ENCODE measurements at places on chromosomes 12 and 14.

DNA sequence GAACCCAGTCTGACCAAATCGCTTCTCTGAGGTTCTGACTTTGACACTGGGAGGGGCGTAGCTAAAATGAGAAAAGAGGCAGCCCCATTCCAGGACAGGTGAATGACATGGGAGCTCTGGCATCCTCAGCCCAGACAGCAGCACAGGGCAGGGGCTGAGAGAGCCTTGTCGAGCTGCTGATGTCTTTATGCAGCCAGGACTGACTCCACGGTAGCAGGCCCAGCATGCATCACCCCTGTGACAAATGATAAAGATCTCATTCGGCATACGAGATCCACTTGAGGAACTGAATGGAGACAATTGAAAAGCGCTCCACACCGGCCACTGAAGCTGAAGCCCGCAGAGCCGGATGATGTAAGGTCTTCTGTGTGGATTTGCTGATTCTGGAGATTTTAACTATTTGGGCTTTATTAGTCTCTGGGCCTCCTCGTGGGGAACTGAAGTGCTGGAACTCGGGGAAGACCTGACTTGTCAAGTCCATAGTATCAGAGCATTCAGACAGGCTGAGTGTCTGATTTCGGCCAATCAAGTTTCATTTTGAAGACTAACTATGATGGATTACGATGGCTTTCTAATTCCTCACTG is 56.9 kb upstream of the MAP1LC3B2 start:
- no peak for DNase-seq

GRCh38 chr12:32051511-32052211 is 55.0 kb upstream of the BICD1 start:
- no peak for DNase-seq

DNA sequence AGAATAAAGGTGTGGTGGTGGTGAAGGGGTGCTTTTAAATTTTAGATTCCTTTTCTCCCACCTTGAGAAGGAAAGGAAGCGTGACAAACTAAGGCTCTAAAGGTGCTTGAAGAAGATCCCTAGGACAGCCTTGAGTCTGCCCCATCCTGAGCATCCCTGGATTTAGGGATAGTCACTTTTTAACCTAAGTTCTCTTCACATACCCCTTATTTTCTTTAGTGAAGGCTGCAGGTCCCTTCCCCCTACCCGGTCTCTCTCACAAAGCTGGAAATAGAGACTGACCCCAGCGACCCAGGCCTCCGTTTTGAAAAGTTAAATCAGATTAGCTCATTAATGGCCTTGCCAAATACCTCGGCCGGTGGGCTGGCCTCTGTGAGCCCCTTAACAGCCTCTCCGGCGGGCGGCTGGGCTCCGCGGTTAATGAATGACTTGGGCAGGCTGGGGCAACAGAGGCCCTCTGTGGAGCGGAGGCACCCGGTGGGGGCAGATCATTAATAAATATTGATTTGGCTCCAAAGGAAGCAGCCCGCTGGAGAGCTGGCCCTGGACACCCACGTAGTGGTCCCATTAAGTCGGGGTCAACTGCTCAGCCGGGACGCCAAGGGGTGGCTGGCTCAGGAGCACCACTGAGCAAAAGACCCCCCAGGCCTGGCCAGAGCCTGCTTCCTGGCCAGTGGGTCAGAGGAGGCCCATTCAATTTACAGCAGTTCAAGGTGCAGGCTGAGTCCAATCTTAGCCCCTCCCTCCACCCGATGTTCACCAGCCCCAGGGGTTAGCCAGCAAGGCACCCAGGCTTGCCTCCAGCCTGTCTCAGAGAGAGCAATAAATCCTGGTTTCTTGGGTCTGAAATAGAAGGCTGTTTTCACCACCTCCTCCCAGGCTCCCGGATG is 31.8 kb downstream of the PAH start:
- DNase-seq: no peak

DNA sequence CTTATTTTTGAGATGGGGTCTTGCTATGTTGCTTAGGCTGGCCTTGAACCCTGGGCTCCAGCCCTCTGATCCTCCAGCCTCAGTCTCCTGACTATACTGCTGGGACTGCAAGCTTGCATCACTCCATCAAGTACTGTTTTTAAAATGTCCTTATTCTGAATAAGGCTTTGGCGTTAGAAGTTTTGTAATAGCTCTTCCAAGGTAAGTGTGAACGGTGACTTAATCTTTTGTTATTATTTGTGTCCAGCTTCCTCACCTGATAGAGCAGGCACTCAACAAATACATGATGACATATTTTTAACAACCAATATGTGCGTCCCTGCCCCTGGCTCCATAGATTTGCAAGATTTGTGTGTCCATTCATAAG is 1.4 kb downstream of the C1RL start:
- no peak for DNase-seq

DNA sequence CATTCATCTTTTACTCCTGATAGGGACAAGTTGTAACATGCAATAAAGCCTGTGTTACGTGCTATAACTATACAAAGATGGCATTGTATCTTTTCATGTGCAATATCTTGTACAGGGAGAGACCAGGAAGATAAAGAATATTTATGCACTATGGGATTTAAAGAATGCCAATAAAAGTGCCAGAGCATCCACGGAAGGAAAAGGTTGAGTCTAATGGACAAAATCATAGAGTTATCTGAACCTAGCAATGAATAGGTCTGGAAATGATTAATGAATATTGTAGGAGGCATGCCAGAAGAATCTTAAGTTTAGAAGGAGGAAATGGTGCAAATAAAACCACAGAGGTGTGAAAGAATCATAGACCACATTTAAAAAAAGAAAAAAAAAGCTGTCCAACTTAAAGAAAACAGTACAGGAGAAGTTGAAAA is 263.9 kb downstream of the KCNC2 start:
- no peak for DNase-seq

GRCh38 chr14:86788224-86788623 is 1204.8 kb downstream of the GALC start:
- no peak for DNase-seq

GRCh38 chr12:90233168-90234100 is 524.8 kb upstream of the ATP2B1 start:
- DNase-seq: no peak

DNA sequence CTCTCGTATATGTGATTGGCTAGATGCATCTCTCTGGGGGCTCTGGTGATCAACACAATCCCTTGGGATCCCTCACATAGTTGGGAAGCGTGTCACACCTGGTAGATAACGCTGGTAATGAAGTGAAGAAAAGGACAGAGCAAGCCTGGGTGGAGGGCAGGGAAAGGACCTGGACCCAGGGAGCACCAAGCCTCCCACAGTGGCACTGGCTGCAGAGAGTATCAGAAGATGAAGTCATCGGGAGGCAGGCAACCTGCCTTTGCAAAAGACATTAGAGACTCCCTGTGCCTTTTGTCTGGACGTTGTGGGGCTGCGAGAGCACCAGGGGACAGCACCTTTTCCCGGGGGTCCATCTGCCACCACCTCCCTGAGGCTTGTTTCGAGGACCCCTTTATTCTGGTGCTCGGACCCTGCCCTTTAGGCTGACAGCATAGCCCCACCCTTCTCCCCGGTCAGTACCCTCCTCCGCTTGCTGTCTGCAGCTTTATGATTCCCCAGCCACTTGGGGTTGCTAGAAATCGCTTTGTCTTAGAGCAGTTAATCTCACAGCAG is 116.4 kb downstream of the EML1 start:
- DNase-seq: no peak

- DNase-seq: no peak
Observed at GRCh38 chr14:103185051-103186029, 62.1 kb downstream of the TNFAIP2 start.

DNA sequence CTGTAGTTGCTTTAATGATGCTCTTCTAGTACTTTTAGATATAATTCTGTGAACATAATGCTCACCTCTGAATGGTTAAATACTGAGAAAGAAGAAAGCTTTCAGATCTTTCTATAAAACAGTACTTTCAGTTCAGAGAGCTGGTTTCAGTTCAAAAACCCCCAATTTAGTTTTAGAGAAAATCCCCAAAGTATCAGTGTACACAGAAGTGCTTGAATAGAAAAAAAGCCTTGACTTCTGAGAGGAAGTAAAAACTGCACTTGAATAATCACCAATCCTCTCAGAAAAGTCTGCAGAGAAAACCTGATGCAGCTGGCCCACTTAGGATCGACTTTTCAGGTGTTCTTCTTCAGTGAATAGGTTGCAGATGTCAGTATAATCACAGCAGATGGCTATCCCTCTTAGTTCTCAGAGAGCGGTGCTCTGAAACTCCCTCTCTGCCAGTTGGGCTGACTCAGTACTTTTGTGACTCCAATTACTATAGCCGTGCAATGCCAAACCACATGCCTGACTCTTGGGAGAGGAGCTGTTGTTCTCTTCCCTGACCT is 616.3 kb downstream of the LRFN5 start:
- DNase-seq: no peak

- DNase-seq: no peak
Observed at GRCh38 chr14:60303745-60304144, 54.7 kb downstream of the PPM1A start.

DNA sequence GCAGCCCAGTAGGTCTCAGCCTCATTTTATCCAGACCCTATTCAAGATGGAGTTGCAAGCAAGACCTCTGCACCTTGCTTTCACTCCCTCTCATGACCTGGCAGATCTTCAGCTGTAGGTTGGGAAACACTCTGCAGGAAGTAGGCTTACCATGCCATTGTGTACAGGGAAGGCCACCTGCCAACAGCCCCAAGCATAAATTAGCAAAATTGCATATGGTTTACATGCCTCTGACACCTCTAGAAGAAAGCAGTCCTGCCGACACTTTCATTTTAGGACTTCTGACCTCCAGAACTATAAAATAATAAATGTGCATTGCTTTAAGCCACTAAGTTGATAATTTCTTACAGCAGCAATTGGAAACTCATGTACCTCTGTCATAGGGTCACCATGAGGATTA is 96.9 kb downstream of the SLC15A4 start:
- no peak for DNase-seq

GRCh38 chr12:77777274-77777673 is 53.4 kb upstream of the NAV3 start:
- DNase-seq: no peak

DNA sequence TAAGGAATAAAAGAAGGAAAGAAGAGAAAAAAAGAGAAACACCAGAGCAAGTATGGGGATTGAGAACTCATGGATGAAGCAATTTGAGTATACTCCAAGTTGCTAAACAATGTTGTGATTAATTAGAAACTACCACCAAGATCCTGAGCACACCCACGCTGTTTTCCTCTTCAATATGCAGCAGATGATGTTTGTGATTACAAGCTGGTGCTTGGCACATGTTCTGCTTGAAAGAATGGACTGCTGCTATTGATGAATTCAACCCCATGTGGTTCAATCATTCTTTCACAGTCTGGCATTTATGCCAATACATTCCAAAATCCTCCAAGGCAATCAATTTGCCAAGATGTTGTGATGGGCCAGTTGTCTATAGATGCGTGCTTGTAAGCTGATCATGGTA is 146.8 kb downstream of the SLC2A13 start:
- no peak for DNase-seq

- no peak for DNase-seq
Observed at GRCh38 chr12:22266101-22266500, 68.4 kb downstream of the ST8SIA1 start.

- DNase-seq: no peak
Observed at GRCh38 chr12:41034686-41035085, 153.4 kb upstream of the PDZRN4 start.

- no peak for DNase-seq
Observed at GRCh38 chr12:109309381-109310246, 530 bp upstream of the FOXN4 start.

GRCh38 chr14:53384536-53384935 is 231.4 kb upstream of the DDHD1 start:
- no peak for DNase-seq

DNA sequence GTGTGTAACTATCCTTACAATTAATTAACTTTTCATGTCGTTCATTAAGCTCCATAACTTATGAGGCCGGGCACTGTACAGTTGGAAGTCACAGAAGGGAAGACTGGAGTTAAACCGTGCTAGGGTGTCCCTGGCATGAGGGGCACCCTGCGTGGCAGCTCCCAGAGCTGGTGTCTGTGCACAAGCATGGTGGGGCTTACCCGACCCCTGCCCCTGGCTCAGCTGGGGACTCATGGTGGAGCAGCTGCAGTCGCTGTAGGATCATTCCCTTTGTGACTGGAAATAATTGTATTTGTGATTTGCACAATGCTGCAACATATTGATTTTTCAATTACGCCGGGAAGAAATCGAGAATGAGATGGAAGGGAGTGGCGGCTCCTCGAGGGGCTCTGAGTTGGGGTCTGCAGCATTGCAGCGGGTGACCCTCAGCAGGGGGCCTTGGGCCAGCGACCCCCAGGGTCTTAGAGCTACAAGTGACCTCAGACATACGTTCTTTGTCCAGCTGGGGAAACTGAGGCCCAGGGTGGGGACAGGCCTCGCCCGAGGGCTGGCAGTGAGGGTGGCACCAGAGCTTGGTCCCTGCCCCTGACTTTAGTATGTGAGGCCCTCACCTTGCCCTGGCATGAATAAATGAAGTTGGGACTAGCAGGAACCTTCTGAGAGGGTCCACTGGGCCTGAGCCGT is 125.4 kb downstream of the KIF26A start:
- DNase-seq: no peak

DNA sequence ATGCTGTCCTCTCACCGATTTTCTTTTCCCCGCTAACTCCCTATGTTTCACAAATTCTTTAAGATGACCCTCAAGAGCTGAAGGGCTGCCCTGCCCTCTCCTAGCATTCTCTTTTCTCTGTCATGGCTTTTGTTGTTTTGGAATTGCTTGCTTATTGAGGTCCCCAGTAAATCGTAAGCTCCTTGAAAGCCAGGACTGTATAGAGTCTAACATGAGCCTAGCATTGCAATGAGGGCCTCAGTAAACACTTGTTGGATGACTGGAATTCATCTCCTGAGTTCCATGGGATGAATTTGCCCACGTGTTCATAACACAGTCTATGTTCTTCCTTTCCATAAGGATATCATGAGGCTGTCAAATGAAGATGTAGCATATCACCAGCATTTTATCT is 92.2 kb downstream of the APAF1 start:
- no peak for DNase-seq

DNA sequence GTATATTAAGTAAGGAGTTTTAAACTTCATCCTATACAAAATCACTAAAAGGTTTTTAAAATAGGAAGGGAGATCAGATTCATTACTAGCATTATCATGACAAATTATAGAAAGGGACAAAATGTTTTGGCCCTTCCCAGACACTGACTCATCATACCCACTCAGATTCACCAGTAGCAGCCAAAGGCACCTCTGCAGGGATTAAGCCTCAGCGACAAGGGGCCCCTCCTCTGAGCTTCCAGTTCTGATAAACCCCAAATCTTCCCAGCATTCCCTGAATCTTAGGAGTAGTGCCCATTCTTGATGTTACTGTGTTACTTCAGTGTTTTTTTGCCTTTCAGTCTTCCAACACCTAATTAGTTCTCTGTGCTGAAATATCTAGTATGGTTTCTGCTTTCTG is 14.5 kb downstream of the KRAS start:
- no peak for DNase-seq

- DNase-seq: no peak
Observed at GRCh38 chr12:82182601-82183190, 175.5 kb downstream of the CCDC59 start.

GRCh38 chr12:91846466-91847055 is 299.1 kb downstream of the BTG1 start:
- no peak for DNase-seq
